ENCODE measurements at places on chromosomes 2 and 18. TPM values are rescaled to one million over a fixed set of nuclear protein-coding genes. Genes with fewer than 3 reads are reported as not detected.

The SOCS6 gene
- total RNA-seq = 45.1 TPM

DNA sequence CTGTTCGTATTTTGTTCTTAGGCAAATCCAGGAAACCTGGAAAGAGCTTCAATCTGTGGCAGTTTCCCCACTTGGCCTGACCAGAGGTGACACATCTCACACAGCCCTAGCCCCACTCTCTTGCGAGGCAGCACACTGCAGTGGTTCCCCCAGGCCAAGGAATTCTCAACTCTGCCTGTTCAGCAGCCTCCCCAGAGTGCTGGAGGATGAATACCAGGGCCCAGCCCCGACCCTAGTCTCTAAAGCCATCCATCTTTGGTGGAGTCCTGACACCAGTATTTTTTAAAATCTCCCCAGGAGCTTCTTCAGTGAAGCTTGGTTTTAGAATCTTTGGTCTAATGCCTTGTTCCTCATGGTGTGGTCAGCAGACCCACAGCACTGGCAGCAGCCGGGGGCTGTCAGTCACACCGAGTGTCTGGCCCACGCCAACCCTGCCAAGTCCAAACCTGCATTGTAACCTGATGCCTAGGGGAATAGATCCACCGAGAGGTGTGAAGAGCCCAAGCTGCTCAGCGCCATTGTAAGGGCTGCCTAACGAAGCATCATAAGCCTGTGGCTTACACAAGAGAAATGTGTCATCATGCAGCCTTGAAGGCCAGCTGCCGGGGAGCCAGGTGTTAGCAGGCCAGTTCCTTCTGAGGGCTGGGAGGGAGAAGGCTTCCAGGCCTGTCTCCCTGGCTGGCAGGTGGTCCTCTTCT lies 428.7 kb upstream of the ID2 start:
- no peak for DNase-seq
- no peak overlapping the region for H3K4me3 ChIP-seq
- H3K4me1 ChIP-seq = no peaks in the 10 kb centered on the region
- H3K36me3 ChIP-seq = no peaks in the 10 kb centered on the region
- H3K27me3 ChIP-seq = no peaks in the 10 kb centered on the region

GRCh38 chr2:186887107-186888090 lies 38.4 kb upstream of the ZSWIM2 start:
- H3K27ac ChIP-seq = no peak overlapping the region
- H3K4me1 ChIP-seq = no peaks in the 10 kb centered on the region
- H3K36me3 ChIP-seq = no peaks in the 10 kb centered on the region
- no peak for DNase-seq

GRCh38 chr2:38876407-38876806 lies 631 bp downstream of the MORN2 start:
- no peak for DNase-seq
- H3K27ac ChIP-seq = peak overlapping the region; percentile 76
- H3K4me3 ChIP-seq = peak overlapping the region; percentile 79
- H3K36me3 ChIP-seq = no peaks in the 10 kb centered on the region
- peaks cover 14% of the 10 kb centered on the region for H3K4me1 ChIP-seq
- no peaks in the 10 kb centered on the region for H3K27me3 ChIP-seq

The NAT8 gene
- total RNA-seq = 4.6 TPM

The HAT1 gene
- 17.3 TPM for total RNA-seq

The DPYSL5 gene
- total RNA-seq = not detected

The FAM237A gene
- not detected for total RNA-seq

- H3K27me3 ChIP-seq = no peaks in the 10 kb centered on the region
- DNase-seq = no peak
Observed at GRCh38 chr2:61135510-61135909, 26.5 kb upstream of the C2orf74 start.

The CREG2 gene
- under 0.01 TPM for total RNA-seq

The L3MBTL4 gene
- total RNA-seq = 1.5 TPM

- no peaks in the 10 kb centered on the region for H3K36me3 ChIP-seq
- peak overlapping the region; percentile 7 for H3K27ac ChIP-seq
- peaks cover 26% of the 10 kb centered on the region for H3K4me1 ChIP-seq
- peak; percentile 58 for DNase-seq
- H3K4me3 ChIP-seq = peak overlapping the region; percentile 68
Observed at GRCh38 chr2:119225105-119225865, 1.7 kb downstream of the STEAP3 start.

The CGREF1 gene
- not detected for total RNA-seq

The PCARE gene
- under 0.01 TPM for total RNA-seq

DNA sequence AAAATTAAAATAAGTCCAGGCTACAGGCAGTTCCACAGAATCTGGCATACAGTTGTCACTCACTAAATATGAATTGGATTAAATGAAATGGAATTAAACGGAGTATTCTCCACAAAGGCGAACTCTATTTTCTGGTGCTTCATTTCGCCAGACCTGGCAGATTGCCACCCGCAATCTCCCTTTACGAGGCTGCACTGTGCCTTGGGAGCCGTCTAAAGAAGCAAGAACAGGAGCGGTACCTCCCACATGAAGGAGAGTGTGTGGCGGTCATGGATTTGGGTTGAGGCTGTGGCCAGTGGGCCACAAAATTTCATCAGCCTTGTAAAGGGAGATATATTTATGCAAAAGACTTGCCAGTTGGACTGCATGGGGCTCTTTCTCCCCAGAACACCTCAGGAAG lies 151.0 kb downstream of the OSR1 start:
- H3K36me3 ChIP-seq = no peaks in the 10 kb centered on the region
- no peak overlapping the region for H3K4me3 ChIP-seq
- no peaks in the 10 kb centered on the region for H3K27me3 ChIP-seq
- H3K4me1 ChIP-seq = no peaks in the 10 kb centered on the region

DNA sequence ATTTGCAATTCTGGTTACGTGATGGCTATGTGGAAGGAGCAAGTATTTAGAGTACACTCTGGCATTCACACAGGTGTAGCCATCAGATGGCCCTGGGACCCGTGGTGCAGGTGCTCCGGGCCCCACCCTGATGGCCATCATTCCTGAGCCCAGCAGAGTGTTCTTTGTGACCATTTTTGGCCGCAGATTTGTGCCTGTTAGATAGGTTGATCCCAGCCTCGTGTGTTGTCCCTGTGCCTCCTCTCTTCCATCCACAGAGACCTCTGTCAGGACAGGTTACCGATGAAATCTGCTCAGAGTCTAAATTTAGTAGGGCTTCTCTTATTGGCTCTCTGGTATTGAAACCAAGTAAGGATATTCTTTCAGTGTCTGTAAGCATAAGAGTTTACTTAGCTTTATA lies 33.9 kb downstream of the MAPRE2 start:
- DNase-seq = no peak
- no peaks in the 10 kb centered on the region for H3K27me3 ChIP-seq
- H3K4me1 ChIP-seq = no peaks in the 10 kb centered on the region
- no peak overlapping the region for H3K4me3 ChIP-seq

GRCh38 chr2:235643680-235644511 lies 150.1 kb downstream of the AGAP1 start:
- H3K27ac ChIP-seq = no peak overlapping the region
- H3K4me1 ChIP-seq = peaks cover 30% of the 10 kb centered on the region
- H3K27me3 ChIP-seq = no peaks in the 10 kb centered on the region
- no peak overlapping the region for H3K4me3 ChIP-seq
- no peaks in the 10 kb centered on the region for H3K36me3 ChIP-seq

The RTP5 gene
- total RNA-seq = not detected

- peaks cover 15% of the 10 kb centered on the region for H3K4me1 ChIP-seq
- peaks cover 20% of the 10 kb centered on the region for H3K27me3 ChIP-seq
- no peaks in the 10 kb centered on the region for H3K36me3 ChIP-seq
- H3K4me3 ChIP-seq = no peak overlapping the region
- no peak for DNase-seq
Observed at GRCh38 chr2:221569425-221569845, 2.7 kb downstream of the EPHA4 start.

The RAB11FIP5 gene
- total RNA-seq = 24.8 TPM

- H3K36me3 ChIP-seq = no peaks in the 10 kb centered on the region
- no peak overlapping the region for H3K4me3 ChIP-seq
- peaks cover 4% of the 10 kb centered on the region for H3K27me3 ChIP-seq
- no peak for DNase-seq
- no peaks in the 10 kb centered on the region for H3K4me1 ChIP-seq
- no peak overlapping the region for H3K27ac ChIP-seq
Observed at GRCh38 chr2:158796652-158797051, 1.5 kb downstream of the DAPL1 start.

DNA sequence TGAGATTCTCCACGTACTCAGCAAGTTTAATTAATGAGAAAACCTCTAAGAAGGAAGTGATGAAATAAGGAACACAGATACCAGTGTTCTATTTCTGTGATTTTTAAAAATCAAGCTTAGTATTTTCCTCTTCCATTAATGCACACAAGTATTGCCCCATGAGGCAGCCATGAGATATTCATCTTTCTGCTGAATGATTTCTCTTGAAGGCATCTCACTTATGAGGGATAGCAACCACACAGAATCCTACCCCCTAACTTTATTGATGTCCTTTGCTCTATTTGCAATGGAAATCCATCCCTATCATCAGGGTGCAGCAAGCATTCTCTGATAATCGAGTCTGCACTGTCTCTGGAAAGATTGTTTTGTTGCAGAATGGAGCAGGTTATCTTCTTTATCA lies 244.1 kb upstream of the NRP2 start:
- no peak for DNase-seq
- no peaks in the 10 kb centered on the region for H3K27me3 ChIP-seq
- H3K27ac ChIP-seq = no peak overlapping the region
- H3K36me3 ChIP-seq = no peaks in the 10 kb centered on the region

The OBSL1 gene
- 18.1 TPM for total RNA-seq

The ASB18 gene
- not detected for total RNA-seq

DNA sequence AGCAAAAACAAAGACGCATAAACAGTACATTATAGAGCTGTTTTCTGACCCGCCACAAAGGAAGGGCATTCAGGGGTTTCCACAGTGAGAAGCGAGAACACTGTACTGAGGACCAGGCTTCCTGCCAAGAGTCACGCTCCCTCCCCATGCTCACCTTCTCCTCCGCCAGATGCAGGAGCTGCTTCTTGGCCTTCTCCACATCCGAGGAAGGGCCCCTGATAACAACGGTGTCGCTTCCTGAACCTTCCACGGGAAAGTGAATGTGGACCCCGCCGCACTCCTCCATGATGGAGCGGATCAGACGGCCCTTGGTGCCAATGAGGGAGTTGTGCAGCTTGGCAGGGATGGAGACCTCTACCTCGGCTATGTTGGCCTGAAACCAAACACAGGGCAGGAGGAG lies 53.8 kb downstream of the ANO7 start:
- H3K4me1 ChIP-seq = no peaks in the 10 kb centered on the region
- no peak overlapping the region for H3K27ac ChIP-seq
- no peak for DNase-seq
- H3K27me3 ChIP-seq = no peaks in the 10 kb centered on the region
- no peak overlapping the region for H3K4me3 ChIP-seq
- peaks cover 90% of the 10 kb centered on the region for H3K36me3 ChIP-seq

The FHOD3 gene
- 22.7 TPM for total RNA-seq

- no peak overlapping the region for H3K4me3 ChIP-seq
- DNase-seq = no peak
- no peaks in the 10 kb centered on the region for H3K27me3 ChIP-seq
- H3K4me1 ChIP-seq = peaks cover 10% of the 10 kb centered on the region
Observed at GRCh38 chr2:150618245-150618895, 130.9 kb upstream of the RND3 start.

DNA sequence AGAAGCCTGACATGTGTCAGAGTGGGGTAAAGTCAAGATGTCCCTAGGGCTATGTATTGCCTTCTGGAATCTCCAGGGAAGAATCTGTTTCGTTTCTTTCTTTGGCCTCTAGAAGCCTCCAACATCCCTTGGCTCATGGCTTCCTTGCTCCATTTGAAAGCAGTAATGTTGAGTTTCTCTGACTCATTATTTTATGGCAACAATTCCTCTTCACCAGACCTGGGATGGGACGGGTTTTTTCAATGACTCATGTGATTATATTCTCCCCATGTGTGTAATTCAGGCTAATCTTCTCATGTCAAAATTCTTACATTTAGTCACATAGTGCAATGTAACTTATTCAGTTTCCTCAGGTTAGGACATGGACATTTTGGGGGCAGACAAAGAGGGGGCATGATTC lies 1038.6 kb downstream of the CBLN2 start:
- H3K4me3 ChIP-seq = no peak overlapping the region
- no peak for DNase-seq
- H3K4me1 ChIP-seq = no peaks in the 10 kb centered on the region
- no peak overlapping the region for H3K27ac ChIP-seq

DNA sequence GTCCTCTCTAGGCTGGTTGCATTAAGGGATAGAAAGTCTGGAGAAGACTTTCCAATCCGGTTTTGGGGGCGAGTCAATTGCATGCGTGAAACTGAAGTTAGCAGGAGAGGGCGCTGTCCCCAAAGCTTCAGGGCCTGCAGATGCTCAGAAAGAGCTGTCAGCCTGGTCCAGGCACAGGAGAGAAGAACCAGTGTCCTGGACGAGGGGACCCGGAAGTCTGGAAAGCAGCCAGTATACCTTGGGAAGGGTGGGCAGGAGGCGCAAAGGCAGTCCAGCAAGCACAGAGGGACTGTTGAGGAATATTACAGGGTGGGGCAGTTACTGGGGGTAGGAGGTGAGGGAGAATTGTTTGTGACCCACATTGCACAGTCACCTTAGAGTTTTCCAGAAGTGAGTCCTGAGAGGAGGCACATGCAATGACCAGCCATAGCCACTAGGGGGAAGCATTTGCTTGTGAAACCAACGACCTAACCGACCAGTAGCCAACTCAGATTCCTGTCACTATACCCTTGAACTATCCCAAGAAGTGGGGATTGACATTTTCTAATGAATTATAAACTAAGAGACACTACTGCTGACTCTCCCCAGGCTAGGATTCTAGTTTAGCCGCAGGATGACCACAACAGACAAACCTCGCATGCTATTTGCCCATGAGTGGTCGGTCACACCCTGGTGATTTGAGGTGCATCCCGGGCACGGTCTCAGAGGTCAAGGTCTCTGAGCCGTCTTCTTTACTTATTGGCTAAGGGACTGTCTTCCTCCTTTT lies 172.8 kb downstream of the RDH14 start:
- H3K36me3 ChIP-seq = no peaks in the 10 kb centered on the region
- H3K27me3 ChIP-seq = no peaks in the 10 kb centered on the region
- H3K27ac ChIP-seq = no peak overlapping the region

DNA sequence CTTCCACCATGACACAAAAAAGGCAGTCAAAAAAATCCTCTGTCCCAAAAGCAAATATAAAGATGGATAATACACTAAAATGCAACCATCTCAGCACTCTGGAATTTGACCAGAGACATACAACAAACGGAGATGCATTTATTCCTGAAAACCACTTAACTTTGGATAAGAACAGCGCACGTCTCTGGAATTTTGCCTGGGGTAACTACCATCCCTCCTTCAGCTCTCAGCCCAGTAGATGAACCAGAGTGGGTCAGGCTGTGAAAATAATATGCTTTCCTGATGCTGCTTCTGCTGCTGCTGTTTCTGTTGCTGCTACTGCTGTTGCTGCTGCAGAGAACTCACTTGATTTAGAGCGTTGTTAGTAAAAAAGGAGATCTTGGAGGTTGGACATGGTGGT lies 133.8 kb upstream of the ACVR2A start:
- H3K27me3 ChIP-seq = no peaks in the 10 kb centered on the region
- no peaks in the 10 kb centered on the region for H3K4me1 ChIP-seq
- no peak overlapping the region for H3K4me3 ChIP-seq

The VWA3B gene
- total RNA-seq = not detected

DNA sequence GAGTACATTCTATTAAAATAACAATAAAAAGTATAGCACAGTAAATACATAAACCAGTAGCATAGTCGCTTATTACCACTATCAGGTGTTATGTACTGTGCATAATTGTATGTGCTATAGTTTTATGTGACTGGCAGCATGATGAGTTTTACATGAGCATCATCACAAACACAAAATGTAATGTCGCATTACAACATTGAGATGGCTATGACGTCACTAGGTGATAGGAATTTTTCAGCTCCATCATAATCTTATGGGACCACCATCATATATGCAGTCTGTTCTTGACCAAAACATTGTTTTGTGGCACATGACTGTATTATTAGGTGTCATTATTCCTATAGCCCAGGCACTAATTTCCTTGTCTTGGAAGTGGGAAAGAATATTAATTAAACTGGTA lies 48.6 kb downstream of the ZDBF2 start:
- H3K27me3 ChIP-seq = no peaks in the 10 kb centered on the region
- no peaks in the 10 kb centered on the region for H3K4me1 ChIP-seq
- no peak for DNase-seq
- no peak overlapping the region for H3K27ac ChIP-seq
- no peaks in the 10 kb centered on the region for H3K36me3 ChIP-seq

Measured in transverse colon (tissue), 4 donors.